ENCODE measurements at places on chromosomes 12 and 14.

DNA sequence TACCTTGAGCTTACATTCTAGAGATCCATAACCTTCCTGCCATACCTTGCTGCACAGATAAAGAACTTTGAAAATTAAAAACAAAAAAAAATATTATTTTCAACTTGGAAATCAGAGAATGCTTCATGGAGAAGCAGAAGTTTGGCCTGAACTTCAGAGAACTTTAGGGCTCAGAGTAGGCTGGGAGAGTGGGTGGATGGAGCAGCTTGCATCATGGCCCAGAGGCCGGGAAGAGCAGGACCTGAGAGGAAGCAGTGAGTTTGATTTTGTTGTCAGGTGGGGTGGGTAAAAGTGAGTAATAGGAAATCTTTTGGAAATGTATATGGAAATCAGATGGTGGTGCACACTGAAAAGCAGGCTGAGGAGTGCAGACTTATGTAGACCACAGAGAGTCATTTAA lies 228.5 kb upstream of the KRR1 start:
- no peak for DNase-seq

GRCh38 chr14:57136669-57137328 lies 131.9 kb downstream of the EXOC5 start:
- no peak for DNase-seq

DNA sequence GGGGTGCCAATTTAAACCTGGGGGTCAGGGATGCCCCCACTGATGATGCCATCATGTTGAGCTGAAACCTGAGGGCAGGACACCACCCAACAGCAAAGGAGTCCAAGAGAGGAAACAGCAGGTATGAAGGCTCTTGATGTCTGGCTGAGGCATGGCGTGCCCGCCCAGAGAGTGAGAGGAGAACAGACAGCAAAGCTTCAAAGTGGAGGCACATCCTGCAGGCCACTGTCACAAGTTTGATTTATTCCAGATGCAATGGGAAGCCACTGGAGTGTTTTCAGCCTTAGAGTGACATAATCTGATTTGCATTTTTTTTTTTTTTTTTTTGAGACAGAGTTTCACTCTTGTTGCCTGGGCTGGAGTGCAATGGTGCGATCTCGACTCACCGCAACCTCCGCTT lies 34.8 kb downstream of the IRF2BPL start:
- no peak for DNase-seq

GRCh38 chr12:75271576-75271975 lies 58.5 kb downstream of the CAPS2 start:
- no peak for DNase-seq

DNA sequence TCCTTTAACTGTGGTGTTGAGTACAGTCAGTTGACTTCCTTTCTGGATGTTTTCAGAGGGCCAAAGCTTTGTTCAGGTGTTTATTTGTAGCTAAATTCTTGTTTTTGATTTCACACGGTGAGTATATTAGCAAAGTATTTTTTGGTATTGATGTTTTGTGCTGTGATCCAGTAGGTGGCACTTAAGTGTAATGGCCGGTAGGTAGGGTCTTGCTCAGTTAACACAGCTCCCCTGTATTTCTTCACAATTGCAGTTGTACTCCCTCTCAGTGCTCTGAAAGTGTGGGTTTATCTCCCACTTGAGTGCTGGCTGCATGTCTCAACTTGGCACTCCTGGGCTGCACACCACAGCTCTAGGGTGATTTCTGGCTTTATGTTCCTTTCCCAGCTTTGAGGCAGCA lies 339.5 kb downstream of the AEBP2 start:
- DNase-seq = no peak

GRCh38 chr14:58625438-58625837 lies 12.3 kb upstream of the DACT1 start:
- DNase-seq = no peak

- no peak for DNase-seq
These were observed 52.1 kb downstream of the DAD1 start for GRCh38 chr14:22536853-22537338.

DNA sequence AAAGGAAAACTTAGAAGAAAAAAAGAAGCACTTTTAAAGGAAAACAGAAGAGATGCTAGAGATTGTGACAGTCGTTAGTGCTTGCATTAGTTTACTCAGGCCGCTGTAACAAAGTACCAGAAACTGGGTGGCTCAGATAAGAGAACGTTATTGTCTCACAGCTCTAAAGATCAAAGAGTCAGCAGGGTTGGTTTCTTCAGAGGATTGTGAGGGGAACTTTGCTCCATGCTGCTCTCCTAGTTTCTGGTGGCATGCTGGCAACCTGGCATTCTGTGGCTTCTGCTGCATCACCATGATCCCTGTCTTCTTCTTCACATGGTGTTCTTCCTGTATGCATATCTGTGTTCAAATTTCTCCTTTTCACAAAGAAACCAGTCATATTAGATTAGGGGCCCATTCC lies 119.4 kb upstream of the PLEKHA5 start:
- no peak for DNase-seq

- DNase-seq = no peak
These were observed 4.1 kb downstream of the FGF23 start for GRCh38 chr12:4375449-4375848.

DNA sequence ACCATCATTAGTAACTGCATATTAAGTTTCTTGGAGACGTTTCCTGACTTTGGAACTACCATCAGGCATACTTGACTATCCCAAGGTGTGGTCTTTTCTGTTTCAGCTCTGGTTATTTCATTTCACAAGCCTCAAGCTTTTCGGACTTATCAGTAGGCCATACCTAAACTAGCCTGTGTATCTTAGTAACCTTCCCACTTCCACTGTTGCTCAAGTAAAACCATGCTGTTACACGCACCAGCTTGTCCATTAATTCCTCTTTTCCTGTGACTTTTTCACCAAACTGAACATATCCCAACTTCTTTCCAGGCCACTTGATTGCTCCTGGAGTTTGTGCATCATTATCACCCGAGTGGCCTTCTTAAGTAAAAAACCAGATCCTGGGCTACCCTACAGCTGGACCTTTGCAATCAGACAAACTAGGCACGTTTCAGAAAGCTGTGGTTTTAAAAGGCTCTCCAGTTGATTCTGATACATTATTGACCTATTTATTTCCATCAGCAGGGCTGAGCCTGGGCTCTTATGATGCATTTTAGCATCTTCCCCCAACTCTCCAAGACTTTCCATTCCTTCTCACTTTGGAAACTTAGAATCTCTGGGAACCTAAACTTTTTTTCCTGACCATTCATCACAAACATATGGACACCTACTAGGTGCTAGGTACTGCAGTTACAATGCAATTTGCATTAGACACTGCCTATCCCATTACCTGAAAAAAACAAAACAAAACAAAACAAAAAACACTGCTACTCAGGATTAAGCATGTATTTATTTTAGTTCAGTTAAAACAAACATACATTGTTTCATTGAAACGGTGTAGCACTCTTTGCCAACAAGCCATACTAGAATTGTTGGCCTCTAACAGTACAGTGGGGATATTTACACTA lies 14.9 kb downstream of the SLC38A2 start:
- no peak for DNase-seq

GRCh38 chr12:1932264-1932777 lies 13.9 kb upstream of the CACNA2D4 start:
- no peak for DNase-seq

DNA sequence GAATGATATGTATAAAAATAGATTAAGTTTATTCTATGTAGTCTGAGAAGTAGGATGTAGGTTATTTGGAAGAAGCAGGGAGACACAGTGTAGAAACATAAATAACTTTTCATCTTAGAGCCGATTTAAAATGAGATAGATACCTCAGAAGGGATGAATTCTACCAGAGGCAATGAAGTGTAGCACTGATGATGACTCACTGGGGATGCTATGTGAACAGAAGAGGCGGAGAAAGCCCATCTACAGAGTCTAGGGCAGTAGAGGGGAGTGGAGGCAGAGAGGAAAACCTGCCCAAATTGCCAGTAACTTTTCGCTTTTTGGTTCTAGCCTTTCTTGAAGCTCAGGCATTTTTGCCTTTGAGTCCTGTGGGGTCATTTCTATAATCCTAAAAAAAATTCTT lies 451.8 kb downstream of the ATP23 start:
- no peak for DNase-seq

GRCh38 chr12:19965196-19966038 lies 402.9 kb upstream of the PDE3A start:
- DNase-seq = no peak

DNA sequence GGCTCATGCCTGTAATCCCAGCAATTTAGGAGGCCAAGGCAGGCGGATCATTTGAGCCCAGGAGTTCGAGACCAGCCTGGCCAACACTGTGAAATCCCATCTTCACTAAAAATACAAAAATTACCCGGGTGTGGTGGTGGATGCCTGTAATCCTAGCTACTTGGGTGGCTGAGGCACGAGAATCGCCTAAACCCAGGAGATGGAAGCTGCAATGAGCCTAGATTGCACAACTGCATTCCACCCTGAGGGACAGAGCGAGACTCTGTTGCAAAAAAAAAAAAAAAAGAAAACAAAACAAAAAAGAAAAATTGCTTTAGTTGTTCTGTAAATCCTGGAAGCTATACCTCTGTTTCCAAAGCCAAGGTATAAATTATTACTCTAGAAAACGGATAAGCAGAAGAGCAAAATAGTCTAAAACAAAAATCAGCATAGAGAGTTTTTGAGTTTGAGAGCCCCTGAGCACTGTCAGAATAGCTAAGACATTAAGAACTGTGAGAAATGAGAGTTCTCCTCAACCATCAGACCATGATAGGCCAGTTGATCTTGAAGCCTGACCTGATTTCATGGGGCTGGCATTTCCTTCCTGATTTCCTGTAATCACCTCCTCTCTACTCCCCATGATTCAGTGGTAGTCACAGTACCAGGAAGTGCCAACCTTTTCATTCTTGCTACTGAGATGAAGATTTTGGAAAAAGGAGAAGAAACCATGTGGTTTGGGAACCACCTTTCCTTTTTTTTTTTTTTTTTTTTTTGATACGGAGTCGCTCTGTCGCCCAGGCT lies 31.7 kb downstream of the ATP2A2 start:
- DNase-seq = no peak

DNA sequence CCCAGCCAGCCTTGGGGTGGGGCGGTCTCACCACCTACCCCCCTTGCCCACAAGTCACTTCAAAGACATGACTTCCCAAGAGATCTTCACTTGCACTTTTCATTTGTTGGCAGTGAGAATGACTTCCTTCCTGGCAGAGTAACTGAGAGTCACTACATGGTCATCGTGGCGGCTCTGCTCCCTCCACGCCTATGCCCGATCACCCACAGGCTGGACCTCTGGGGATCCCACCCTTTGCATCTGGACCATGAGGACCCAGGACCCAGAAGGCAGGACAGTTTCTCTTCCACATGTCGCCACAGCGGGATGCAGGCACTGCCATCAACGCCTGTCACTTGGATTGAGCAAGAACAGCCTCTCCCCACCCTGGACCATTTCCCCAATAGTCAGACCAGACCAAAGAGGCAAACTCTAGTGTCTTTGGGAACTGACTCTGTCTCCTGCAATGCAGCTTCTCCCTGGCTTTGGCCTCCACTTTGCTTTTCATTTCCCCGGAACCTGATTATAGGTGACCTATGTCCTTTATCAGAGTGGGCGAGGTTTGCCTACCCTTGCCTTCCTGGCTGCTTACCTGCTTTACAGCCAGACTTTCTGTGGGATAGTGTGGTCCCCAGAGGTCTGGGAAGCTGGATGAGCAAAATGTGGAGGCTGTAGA lies 3.6 kb downstream of the VDR start:
- DNase-seq = no peak

Measured in KG1 (cell line).